ENCODE measurements at places on chromosomes 6 and 20. TPM values are rescaled to one million over a fixed set of nuclear protein-coding genes. Genes with fewer than 3 reads are reported as not detected.

Gene CRISP2
- total RNA-seq, result not detected

Gene ADTRP
- not detected for total RNA-seq

Gene QKI
- total RNA-seq, result 176 TPM

Gene SOX18
- total RNA-seq, result 1.6 TPM

Gene MLIP
- total RNA-seq, result not detected

Gene TSBP1
- not detected for total RNA-seq

Gene NT5E
- 0.33 TPM for total RNA-seq

Gene RAET1L
- total RNA-seq, result not detected

Gene RMND1
- 27.0 TPM for total RNA-seq

Gene KIZ
- total RNA-seq, result 29.3 TPM

Gene RAD21L1
- not detected for total RNA-seq

Gene LY6G6D
- total RNA-seq, result not detected

Gene BFSP1
- total RNA-seq, result 8.6 TPM

Gene MYCT1
- total RNA-seq, result 0.09 TPM

Gene SSTR4
- total RNA-seq, result not detected
